IMR-90 (cell line): ENCODE measurements at places on chromosomes 12 and 14.

GRCh38 chr14:66403183-66403582, 83.0 kb upstream of the CCDC196 start:
- DNase-seq, result peak; percentile 28

DNA sequence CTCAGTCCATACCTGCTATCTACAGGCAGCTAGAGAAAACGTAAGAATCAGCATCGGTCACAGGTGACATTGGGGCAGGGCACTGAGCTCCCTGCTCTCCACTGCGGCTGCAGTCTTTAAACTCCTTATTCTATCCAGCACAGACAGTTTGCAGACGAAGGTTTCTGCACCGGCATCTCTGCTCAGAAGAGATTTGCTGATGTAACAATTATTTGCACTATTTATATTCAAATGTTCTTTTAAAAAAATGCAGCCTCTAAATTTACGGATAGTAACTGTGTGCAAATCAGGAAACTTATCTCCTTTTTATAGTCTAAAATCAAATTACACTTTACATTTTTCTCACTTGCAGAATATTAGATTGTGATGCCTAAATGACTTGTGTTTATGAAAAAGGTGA, 671.0 kb downstream of the VRK1 start:
- DNase-seq, result no peak

DNA sequence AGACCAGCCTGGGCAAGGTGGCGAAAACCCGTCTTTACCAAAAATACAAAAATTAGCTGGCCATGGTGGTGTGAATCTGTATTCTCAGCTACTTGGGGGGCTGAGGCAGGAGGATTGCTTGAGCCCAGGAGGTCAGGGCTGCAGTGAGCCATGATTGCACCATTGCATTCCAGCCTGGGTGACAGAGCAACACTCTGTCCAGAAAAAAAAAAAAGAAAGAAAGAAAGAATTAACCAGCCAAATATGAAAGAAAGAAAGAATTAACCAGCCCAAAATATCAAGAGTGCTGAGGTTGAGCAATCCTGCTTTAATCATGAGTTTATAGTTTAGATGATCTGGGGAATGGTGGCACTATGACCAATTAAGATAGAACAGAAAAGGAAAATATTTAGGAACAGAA, 3.5 kb upstream of the ACTN1 start:
- DNase-seq, result peak; percentile 49

DNA sequence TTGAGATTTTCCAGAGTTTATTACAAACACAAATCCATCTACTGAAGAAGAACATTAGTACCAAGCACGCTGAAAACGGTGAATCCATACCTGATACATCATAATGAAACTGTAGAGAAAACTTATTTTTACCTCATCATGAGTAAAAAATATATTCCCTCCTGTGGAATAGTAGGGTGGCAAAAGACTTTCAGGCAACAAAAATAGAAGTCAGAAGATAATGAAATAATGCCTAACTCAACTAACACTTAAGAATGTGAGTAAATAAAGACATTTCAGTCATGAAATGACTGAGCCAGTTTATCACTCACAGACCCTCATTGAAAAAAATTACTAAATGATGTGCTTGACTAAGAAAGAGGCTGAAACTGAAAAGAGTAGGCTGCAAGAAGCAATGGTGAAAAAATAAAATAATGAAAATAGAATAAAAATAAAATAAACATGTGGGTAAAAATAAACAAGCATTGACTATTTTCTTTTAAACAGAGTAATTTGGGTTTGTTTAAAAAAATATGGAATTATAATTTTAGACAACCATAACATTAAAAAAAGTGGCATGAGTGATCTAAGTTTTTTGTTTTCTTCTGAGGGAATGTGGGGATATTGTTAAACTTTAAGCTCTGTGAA, 148.6 kb downstream of the ASCL1 start:
- DNase-seq, result no peak

DNA sequence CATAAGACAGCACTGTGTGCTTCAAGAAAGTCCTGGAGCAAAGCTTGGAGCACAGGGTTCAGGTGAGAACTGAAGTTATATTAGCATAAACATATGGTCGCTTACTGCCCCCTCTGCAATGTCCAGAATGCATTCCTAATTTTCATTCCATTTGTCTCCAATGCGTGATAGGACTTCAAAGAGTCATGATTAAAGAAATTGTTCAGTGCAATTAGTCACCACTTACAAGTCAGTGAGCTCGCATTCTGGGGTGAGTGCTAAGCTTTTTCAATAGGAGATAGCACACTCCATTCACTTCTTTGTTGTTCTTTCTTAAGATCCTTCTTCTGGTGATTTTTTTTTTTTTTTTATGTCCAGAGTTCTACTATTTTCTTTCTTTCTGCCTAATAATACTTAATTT, 398.4 kb downstream of the SYT1 start:
- peak; percentile 38 for DNase-seq

- no peak for DNase-seq
Observed at GRCh38 chr12:122740351-122740750, 9.7 kb upstream of the HCAR1 start.

GRCh38 chr12:119749666-119750065, 81.7 kb downstream of the PRKAB1 start:
- peak; percentile 8 for DNase-seq

GRCh38 chr14:40697231-40697630, 909.4 kb upstream of the LRFN5 start:
- no peak for DNase-seq

GRCh38 chr14:75340921-75341320, 62.3 kb downstream of the FOS start:
- DNase-seq, result no peak

GRCh38 chr12:15863984-15864383, 18.2 kb upstream of the STRAP start:
- DNase-seq, result no peak
